ENCODE measurements at places on chromosomes 11 and 22.

DNA sequence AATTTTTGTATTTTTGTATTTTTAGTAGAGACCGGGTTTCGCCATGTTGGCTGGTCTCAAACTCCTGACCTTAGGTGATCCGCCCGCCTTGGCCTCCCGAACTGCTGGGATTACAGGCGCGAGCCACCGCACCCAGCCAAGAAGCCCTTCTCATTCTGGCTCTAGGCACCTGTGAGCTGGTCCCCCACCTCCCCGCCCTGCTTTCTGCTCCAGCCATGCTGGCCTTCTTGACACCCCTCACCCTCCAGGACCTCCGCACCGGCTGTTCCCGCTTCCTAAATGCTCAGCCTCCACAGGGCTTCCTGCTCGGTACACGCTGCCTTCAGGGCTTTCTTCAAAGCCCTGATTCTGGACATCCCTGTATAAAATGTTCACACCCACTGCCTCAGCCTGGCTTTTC is 5.5 kb upstream of the FXYD2 start:
- no peak for DNase-seq

GRCh38 chr11:66624450-66624849 is 8.0 kb downstream of the RBM14 start:
- DNase-seq: no peak

DNA sequence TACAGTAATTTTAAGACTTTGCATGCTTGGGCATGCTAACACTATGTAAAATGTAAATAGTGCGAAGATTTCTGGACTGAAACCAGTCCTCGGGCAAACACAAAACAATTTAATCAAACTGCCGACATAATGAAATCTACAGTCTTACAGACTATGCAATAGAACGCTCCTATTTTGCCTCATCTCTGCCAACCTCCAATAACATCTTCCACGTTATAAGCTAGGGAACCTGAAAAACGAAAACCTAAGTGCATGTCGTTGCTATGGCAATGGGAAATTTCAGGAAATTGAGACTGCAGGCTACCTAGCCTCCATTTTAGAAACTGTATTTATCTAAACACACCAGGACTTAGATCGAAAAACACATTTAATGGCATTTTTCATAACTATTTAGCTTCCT is 1.1 kb downstream of the CSTF3 start:
- DNase-seq: no peak

DNA sequence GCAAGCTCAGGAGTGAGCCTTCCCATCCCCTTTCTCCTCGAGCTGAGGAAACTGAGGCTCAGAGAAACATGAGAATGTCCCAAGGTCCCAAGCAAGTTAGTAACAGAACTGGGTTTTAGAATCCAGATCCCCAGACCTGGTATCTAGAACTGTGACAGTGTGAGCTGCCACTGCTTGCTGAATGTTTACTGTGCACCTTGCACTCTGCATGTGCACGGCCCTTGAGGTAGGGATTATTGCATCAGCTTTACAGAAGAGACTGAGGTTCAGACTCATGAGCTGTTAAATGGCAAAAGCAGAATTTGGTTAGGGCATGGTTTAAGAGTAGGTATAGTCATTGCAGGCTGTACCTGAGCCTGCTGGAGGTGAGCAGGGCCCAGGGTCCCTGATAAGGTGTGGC is 3.8 kb upstream of the MPPED1 start:
- no peak for DNase-seq

GRCh38 chr22:24945430-24945829 is 1.1 kb downstream of the LHFPL7 start:
- DNase-seq: no peak

GRCh38 chr11:46846510-46846830 is 390 bp upstream of the CKAP5 start:
- DNase-seq: no peak

- DNase-seq: no peak
Measured at GRCh38 chr11:104795501-104796213, 102.6 kb downstream of the CASP12 start.

GRCh38 chr11:85180528-85180927 is 446.6 kb downstream of the DLG2 start:
- no peak for DNase-seq

DNA sequence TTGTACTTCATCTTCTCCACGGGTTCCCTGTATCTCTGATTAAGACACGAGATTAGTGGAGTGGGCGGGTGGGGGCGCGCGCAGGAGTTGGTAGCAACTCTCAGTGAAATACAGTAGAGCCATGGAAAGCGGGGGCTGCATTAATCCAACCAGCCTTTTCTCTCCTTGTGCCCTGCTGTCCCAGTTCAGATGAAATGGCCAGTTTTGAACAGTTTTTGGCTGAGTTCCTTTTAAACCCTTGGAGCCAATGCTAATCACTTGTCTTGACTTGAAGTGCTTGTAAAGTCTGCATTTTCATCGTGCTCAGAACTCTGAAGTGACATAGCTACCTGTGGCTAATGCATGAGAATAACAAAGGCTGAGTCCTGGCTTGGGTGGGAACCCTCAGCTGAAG is 734 bp upstream of the TMEM123 start:
- DNase-seq: no peak

- no peak for DNase-seq
Measured at GRCh38 chr11:81869351-81870065, 864.2 kb downstream of the FAM181B start.

GRCh38 chr11:125918140-125918840 is 14.0 kb downstream of the DDX25 start:
- DNase-seq: no peak

GRCh38 chr11:2071748-2072385 is 67.3 kb downstream of the IGF2 start:
- DNase-seq: no peak

DNA sequence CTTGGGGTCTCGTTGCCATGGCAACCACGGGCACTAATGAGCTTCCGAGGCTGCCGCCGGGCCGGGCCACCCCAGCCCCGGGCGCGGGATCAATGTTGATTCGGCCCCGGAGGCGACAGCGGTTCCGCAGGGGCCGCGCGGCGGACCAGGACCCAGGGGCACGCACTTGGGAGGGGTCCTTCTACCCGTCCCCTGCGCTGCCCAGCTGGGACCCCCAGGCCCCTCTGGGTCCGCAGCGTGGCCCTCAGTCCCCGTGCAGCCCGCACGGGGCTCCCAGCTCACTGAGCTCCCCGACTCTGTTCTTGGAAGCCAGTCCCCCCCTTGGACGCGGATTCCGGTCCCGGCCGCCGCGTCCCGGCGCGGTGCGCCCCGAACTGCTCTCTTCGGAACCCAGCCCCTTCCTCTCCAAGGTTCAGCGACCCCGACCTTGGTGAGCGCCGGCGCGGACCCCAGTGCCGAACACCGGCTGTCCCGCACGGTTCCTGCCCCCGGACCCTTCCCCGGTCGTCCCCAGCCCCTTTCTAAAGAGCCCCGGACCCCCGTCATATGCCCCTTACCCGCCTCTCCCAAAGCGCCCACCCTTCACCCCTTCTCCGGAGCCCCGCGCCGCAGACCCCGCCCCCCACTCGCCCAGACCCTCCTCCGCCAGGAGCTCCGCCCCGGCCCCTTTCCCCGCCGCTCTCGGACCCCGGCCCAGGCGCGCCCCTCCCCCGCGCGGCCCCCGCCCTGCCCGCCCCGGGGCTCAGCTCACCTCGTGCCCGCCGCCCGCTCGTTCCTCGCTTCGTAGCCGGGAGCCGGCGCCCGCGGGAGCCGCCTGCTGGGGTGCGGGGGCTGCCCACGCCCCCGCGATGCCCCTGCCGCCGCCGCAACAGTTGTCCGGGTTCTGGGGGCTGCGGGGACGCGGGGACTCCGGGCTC is 18.3 kb upstream of the SHISAL1 start:
- DNase-seq: no peak

GRCh38 chr11:106172386-106172991 is 95.0 kb downstream of the AASDHPPT start:
- no peak for DNase-seq

- DNase-seq: no peak
Measured at GRCh38 chr22:21009638-21010425, 5.1 kb upstream of the P2RX6 start.

DNA sequence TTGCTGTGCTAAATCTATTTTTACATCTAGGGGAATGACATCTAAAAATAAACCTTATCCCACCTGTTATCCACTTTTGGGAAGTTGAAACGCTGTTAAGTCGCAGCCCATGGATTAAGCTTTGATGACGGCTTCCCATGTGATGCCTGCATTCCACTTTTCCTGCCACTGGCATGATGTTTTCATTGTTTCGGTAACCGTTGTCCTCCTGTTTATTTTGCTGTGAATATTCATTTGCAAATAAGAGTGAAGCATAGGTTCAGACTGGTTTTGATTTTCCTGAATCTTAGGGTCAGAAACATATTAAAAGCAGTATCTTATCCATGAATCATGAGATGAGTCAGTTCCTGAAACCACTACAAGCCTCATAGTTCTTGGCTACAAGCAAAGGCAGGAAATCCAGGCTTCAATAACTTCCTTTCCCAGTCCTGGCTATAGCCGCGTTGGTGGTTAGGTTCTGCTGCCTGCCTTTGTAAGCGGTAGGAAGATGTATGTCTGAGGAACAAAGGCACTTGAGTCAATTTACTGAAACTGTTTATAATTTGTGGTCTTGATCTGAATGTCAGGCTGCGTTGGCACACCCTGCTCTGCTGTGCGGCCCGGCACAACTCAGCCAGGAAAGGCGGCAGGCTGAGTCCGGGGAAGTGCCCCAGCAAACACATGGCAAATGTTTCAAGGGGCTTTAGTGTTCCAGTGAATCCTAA is 19.4 kb downstream of the TEAD1 start:
- DNase-seq: peak; percentile 28

DNA sequence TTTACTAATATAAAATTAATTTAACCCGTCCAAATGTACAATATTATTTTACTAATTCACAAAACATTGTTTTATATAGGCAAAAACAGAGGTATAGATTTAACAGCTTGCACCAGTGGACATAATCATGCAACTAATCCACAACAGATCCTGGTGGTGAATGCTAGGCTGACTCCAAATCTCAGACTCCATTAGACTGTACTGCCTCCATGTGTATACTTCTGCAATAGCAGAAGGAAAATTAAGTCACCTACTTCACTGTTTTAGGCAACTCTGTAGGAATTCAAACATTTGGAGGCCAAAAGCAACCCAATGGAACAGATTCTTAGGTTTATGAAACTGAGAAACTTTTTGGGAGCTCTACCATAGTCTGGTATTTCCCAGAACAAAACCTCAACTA is 30.0 kb upstream of the RAB39A start:
- DNase-seq: no peak

- no peak for DNase-seq
Measured at GRCh38 chr11:61926235-61926634, 8.9 kb upstream of the RAB3IL1 start.

DNA sequence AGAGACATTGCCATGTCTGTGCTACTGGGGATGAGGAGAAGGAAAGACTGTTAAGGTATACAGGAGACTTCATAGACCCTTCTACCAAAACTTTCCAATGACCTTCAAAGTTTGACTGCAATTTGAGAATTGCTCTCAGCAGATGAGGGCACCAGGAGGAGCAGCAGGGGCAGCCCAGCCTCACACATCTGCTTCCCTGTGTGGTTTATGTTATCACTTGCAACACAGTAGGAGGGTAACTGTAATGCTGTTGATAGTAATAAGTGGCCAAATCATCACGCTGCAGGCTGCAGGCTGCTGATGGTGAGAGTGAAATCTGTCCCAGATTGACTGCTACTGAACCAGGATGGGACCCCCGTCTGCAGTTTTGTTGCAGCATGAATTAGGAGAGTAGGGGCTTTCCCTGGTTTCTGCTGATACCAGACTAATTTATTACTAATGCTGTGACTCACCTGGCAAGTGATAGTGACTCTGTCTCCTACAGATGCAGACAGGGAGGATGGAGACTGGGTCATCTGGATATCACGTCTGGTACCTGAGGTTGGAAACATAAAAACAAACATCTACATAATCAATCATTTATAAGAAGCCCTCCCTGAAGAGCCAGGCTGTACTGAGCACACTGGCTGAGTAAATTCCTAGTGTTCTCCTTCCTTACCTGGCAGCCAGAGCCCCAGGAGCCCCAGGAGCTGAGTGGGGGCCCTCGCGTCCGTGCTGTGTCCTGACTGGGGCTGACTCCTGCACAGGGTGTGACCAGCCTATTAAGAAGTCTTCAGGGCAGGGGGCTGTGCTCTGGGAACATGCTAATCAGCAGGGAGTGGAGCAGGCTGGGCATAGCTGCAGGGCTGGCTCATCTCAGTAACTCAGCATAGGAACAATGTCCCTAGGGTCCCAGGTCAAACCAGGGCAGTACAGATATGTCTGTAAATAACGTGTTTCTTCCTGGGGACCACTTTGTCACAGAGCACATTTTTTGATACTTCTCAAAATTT is 74.4 kb downstream of the GAB4 start:
- no peak for DNase-seq

- DNase-seq: no peak
Measured at GRCh38 chr11:26698224-26698623, 23.6 kb downstream of the SLC5A12 start.

GRCh38 chr11:45755281-45755859 is 49.6 kb upstream of the SLC35C1 start:
- DNase-seq: no peak

- no peak for DNase-seq
Measured at GRCh38 chr11:79441461-79441875, 638 bp upstream of the TENM4 start.

GRCh38 chr22:44689173-44689572 is 12.8 kb upstream of the PRR5 start:
- no peak for DNase-seq

DNA sequence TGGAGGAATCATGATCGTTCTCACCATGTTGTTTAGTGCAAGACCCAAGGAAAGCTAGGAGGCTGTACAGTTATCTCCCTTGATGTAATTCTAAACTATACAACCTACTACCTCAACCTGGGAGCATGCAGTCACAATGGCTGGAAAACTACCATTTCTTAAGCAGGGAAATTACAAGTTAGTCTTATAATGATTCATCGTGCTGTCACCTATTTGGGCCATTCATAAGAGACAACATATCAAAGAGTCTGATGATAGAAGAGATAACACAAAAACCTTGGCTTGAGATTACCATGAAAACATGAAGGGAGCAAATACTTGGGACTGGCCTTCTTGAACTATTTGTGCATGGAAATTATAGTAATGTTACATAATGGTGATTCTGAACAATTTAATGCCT is 30.5 kb upstream of the BLID start:
- no peak for DNase-seq

DNA sequence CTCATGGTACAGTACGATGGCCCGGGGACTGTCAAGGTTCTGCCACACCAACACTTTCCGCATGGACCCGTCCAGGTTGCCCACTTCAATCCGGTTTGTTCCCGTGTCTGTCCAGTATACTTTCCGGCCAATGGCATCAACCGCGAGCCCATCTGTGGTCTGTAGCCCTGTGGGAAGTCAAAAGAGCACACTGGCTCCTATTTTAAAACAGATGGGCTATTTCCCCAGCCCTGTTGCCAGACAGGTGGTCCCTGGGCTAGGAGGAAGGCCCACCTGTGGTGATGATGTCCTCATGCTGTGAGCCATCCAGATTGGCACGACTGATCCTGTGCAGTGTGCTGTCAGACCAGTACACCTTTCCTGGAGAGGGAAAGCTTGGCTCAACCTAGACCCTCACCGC is 30.4 kb upstream of the CKAP5 start:
- DNase-seq: no peak

GRCh38 chr11:108122166-108122628 is 830 bp downstream of the ACAT1 start:
- no peak for DNase-seq
